ENCODE measurements at places on chromosomes 13 and 19.

GRCh38 chr19:54694648-54695047 lies 29.6 kb upstream of the KIR3DL3 start:
- DNase-seq, result no peak

DNA sequence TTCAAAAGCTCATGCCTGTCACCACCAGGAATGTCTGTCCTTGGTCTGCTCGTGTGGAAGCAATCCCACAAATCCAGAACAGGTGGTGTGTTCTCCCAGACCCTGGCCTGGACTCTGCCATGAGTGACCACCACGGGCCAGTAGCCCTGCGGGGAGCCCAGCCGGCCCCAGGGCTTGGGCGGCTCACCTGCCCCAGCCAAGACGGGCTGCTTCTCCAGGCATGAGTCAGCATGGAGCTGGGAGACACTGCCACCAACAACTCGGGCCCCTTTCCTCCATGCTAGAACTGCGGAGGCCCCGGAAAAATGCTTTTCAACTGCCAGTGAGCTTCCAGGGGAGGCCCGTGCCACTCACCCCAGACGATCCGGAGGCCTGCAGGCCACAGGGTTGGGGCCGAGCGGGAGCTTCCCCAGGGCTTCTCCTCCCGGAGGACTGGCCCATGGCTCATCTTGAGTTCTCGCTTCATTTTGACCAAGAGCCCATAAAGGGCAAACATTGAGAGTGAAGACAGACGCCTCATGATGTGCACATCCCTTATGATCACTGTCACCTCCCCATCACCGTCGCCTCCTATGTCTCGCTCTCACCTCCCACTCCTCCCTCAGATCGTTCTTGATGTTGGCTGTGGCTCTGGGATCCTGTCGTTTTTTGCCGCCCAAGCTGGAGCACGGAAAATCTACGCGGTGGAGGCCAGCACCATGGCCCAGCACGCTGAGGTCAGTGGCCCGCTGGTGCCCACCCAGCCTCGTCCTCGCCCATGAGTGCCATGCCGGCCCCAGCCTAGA lies 16.7 kb downstream of the YIPF2 start:
- DNase-seq, result no peak

DNA sequence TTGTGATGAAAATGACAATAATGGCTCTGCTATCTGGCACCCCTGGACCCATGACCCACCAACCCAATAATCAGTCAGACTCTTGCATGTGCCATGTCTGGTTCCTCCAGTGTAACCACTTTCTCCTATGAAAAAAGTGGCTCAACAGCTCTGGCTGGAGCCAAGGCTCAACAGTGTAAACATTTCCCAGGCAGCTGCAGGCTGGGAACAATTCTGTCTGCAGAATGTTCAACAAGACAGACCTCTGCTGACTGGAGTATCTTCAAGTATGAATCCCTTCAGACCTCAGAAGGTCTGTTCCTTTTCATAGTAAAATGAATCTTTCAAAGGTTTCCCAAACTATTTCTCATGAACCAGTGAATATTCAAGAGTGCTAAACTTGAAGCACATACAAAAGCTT lies 410.1 kb upstream of the HTR2A start:
- no peak for DNase-seq

DNA sequence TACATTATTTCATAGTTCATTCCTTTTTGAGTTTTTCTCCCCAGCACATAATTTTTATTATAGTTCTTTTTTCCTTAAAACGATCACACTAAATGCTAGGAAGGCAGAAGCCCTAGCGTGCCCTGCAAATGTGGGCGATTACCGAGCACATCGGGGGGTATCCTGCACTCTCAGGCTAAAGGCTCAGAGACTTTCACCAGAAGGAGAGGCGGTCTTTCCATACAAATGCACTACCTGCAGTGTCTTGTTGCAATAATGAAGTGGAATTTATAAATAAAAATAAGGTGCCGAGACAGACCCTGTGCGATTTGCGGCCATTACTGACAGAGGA lies 29.3 kb upstream of the SPACA7 start:
- DNase-seq, result no peak

DNA sequence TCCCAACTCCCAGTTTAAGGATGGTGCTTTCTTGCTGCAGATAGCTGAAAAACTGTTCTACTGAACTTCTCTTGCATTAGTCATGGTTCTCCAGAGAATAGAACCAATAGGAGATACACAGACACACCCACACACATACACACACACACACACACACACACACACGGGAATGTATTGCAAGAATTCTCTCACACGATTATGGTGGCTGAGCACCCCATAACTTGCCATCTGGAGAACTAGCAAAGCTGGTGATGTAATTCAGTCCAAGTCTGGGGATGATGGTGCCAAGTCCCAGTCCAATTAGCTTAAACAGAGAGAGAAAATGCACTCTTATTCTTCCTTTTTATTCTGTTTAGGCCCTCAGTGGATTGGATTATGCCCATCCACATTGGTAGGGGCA lies 643.9 kb downstream of the DIAPH3 start:
- DNase-seq, result peak; percentile 26

- DNase-seq, result no peak
Observed at GRCh38 chr19:54952591-54953344, 5.4 kb upstream of the NLRP7 start.

- no peak for DNase-seq
Observed at GRCh38 chr19:10321874-10322835, 6.3 kb upstream of the FDX2 start.

DNA sequence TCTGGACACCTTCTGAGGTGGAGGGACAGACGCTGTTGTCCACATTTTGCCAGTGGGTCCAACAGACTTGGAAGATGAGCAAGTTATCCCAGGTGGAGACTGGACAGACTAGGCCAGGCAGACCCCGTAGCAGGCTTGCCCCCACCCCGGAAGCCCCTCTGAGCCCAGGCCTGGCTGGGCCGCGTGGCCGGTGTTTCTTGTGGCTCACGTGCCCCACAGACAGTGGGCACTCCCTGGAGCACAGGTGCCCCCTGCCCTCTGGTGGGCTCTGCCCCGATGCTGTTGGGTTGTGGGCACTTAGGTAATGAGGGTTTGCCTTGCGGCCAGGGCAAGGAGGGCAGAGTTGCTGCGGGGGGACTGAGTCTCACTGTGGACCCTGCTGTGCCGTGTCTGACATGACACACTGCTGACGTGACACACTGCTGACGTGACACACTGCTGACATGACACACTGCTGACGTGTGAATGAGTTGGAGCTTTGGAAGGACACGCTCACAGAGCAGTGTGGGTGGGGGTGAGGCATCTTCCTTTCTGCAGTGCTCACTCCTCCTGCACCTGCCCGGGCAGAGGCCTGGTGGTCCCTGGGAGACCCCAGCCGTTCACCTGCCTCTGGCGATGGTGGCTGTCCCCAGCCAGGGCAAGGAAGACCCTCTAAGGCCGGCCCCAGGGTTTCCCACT lies 25.1 kb downstream of the DOT1L start:
- DNase-seq, result peak; percentile 24
